PC-3 (cell line): ENCODE measurements at places on chromosomes 4 and X. TPM values are rescaled to one million over a fixed set of nuclear protein-coding genes. Genes with fewer than 3 reads are reported as not detected.

GRCh38 chrX:47206316-47206715 is 12.2 kb upstream of the CDK16 start:
- no peak for DNase-seq

DNA sequence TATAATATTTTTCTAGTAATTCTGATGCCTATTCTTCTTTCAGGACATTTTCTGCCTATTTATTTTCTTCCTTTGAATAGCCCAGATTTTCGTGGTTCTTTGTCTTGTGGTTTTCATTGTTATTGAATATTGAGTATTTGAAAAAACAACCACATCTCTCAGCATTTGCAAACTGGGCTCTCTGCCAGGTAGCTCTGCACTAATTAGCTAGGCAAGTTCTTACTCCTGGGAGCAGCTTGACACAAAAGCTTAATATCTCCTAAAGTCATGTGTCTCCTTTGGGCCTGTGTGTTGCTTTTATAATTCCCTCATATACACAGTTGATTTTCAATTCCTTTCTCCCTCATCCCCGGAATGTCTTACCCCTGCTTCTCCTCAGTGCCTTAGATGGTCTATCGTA is 413.5 kb upstream of the GRIA3 start:
- DNase-seq, result no peak

DNA sequence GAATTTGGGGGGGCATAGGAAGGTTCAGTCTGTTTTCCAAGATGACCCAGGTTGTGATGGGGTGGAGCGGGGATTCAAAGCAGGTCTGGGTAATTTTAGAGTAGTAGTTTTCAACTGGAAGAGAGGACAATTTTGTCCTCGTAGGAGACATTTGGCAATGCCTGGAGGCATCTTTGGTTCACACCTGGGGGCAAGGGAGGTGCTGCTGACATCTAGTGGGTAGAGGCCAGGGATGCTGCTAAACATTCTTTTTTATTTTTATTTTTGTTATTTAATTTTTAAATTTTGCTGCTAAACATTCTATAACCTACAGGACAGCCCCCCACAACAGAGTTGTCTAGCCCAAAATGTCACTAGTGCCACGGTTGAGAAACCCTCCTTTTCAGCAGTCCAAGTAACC is 1.9 kb downstream of the RAB9A start:
- DNase-seq, result peak; percentile 42

DNA sequence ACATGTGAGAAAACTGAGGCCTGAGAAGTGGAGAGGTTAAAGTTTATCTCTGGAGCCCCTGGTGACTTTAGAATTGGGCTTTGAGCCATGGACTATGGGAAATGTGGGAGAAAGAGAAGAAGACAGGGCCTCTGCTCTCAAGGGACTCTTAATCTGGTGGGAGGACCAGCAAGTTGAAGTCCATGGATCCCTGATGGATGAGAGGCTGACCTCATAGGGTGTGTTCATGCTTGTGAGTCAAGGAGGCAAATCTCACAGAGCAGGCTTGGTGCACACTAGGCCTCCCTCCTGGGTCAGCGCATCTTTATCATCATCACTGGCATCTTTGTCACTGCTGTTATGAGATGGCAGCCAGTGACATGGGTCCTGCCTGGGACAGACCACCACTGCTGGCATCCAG is 211.9 kb downstream of the AFAP1 start:
- DNase-seq, result no peak

Gene MGST2
- 31.6 and 39.0 TPM in 2 replicates for total RNA-seq

GRCh38 chrX:53599781-53600396 is 86.6 kb downstream of the HUWE1 start:
- DNase-seq, result peak; percentile 3

- no peak for DNase-seq
Observed at GRCh38 chr4:110610940-110611831, 11.7 kb downstream of the PITX2 start.

Gene ARX
- total RNA-seq, result not detected in 2 replicates

DNA sequence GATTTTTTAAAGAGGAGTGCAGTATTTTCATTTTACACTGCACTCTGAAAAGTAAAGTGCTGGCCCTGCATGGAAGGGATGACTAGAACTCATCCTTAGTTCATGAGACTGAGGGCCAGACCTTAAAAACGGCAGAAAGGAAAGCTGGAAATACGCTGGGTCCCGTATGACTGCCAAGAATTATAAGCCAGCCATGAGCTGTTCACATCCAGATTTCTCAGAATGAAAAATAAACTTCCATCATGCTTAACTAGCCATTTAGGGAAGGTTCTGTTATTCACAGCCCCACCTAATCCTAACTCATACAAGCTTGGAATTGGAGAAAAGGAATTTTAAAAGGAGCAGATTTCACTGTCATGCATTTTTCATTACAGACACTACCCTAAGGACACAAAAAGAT is 894.4 kb downstream of the FAT4 start:
- no peak for DNase-seq

DNA sequence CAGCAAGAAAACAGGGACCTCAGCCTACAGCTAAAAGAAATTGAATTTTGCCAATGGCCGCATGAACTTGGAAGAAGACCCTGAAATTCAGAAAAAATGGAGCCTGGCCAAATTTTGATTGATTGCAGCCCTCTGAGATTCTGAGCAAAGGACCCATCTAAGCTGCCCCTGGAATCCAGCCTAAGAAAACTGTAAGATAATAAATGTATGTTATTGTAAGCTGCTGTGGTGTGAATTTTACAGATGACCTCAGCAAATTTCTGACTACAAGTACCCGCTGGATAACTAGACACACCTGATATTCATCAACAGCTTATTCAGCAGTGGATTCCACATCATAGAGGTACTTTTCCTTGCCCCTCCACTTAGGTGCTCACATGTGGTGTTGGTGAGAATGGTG is 119.5 kb upstream of the EPHA5 start:
- DNase-seq, result no peak

DNA sequence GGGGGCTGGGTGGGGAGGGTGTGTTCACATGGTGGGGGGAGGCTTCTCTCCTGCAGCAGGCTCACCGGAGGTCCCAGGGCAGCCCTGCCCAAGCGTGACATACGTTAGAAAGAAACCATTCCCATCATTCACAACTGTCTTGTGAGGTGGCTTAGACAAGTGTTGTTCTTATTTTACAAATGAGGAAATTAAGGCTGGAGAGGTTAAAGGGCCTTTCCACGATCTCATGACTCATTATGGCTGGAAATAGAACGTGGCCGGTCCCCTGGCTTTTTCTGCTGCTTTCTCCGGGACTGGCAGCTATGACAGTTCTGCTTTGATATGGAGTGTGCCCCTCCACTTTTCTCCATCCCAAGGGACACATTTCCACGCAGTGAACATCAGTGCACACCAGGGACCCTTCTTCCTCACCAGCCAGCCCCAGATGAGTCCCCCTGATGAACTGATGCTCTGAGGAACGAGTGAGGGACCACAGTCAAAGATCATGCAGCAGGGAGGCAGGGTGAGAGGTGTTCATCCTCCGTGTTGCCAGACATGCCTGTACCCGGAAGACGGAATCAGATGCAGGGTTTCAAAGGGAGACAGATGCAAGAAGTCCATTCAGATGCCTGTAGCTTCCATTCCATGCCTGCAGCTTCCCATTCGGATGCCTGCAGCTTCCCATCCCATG is 64.0 kb upstream of the ACSL1 start:
- DNase-seq, result no peak

GRCh38 chr4:138014590-138015288 is 227.4 kb downstream of the SLC7A11 start:
- DNase-seq, result no peak

DNA sequence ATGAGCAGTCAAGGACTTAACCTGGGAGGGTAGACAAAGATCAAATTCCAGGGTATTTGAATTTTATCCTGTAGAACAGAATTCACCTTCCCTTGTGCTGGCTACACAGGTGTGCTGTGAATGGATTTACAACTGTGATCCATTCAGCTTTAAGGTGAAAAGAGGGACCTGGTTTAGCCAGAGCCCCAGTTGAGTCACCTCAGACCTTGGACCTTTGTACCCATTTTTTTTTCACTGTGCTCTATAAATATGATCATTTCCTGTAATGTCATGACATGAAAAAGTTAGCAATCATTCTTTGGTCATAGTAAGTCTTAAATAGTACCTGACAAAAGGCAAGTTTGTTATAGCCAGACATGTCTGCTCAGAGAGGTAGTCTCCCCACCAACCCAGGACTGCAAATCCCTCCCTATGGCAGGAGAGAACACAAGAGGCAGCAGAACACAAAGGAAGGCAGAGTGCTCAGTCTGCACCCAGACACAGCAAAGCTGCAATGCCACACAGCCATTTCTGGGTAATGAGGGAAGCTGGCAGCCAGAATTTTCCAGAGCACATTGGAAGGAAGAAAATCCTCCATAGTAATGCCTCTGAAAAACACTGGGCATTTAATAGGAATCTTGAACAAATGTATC is 77.9 kb downstream of the CXXC4 start:
- DNase-seq, result no peak

- DNase-seq, result no peak
Observed at GRCh38 chr4:20890761-20891160, 190.5 kb downstream of the PACRGL start.

Gene NCAPG
- 25.9 and 27.6 TPM in 2 replicates for total RNA-seq

- peak; percentile 62 for DNase-seq
Observed at GRCh38 chr4:41887821-41888686, 47.2 kb upstream of the TMEM33 start.

DNA sequence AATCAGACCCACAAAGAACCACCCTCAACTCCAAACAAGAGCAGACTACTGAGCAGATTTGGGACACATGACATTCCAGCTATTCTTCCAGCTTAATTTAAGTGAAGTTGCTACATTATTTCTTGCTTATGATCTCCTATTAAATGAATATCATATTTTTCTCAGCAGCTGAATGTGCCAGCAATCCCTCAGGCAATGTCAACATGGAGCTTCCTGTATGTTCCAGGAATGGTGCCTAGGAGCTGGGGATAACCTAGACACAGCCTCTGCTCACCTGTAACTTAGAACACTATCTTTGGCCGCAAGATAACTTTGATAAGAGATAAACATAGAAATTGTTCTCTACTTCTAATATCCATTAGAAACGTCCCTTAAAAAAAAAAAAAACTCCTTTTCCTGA is 274.4 kb upstream of the RASGEF1B start:
- no peak for DNase-seq

Gene FGG
- not detected in 2 replicates for total RNA-seq

DNA sequence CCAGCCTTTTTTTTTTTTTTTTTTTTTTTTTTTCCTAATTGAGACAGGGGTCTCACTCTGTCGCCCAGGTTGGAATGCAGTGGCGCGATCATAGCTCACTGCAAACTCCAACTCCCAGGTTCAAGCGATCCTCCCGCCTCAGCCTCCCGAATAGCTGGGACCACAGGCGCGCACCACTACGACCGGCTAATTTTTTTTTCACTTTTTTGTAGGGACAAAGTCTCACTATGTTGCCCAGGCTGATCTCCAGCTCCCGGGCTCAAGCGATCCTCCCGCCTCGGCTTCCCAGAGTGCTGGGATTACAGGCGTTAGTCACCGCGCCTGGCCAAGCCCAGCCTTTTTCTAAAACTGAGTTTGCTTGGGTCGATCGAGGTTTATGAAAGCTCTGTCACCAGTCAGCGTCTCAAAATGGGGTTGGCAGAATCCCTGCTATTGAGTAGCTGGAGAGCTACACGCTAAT is 1.3 kb upstream of the OTUD5 start:
- peak; percentile 53 for DNase-seq
